ENCODE measurements at places on chromosomes 1 and 21.

DNA sequence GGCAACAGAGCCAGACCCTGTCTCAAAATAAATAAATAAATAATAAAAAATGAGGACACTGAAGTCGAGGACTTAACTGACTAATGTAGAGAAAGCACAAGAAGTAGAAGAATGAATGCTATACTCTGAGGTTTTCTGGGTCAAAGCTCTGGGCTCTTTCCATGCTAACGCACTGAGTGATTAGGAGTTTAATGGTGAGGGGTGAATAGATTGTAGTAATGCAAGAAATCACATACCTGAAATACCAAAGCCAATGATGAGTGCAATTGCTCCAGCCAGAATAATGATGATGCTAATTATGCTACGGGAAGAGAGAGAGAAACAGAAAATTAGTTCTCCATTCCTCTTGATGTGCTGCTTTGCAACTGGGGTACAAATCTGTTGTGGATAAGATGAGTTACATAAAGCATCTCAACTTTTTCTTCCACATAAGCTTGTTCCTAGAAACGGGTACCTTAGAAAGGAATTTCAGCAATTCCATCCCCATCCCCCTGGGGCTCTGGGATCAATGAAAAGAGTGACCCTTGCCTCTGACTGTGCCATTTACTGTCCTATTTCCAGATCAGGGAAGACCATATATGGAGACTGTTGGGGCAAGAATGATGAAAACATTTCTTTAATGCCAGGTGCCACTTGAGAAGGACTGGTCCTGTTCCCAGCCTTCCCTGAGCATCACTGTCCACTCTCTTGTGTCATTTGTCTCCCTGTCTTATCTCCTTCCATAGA, 40.7 kb downstream of the VTCN1 start:
- DNase-seq: no peak

DNA sequence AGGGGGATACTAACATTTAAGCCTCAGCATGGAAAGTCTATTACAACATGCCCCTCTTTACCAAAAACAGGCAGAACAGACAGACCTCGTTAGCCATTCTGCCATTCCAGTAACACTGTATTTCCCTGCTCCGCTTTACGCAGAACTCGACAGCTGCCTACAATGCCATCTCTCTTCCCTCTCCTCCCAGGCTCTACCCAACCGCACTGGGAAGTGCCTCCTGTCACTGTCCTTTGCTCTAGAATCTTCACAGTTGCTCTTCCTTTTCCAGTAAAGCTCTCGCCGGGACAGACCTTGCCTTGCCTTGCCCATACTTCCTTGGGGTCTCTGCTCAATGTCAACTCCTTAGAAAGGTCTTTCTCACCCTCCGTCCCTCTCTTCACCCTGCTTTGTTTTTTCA, 22.8 kb downstream of the COA6 start:
- DNase-seq: no peak

GRCh38 chr1:87335175-87335884, 6.7 kb downstream of the LMO4 start:
- peak; percentile 28 for DNase-seq

DNA sequence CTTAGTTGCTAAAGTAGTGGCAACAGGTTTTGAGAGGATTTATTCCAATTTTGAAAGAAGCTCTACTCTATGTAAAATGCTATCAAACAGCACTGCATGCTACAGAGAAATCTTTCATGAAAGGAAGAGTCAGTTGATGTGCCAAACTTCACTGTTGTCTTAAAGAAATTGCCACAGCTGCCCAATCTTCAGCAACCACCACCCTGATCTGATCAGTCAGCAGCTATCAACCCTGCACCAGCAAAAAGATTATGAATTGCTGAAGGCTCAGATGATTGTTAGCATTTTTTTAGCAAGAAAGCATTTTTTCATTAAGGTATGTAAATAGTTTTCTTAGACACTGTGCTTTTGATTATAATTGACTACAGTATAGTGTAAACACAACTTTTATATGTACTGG, 49.6 kb downstream of the SLC9C2 start:
- DNase-seq: no peak

DNA sequence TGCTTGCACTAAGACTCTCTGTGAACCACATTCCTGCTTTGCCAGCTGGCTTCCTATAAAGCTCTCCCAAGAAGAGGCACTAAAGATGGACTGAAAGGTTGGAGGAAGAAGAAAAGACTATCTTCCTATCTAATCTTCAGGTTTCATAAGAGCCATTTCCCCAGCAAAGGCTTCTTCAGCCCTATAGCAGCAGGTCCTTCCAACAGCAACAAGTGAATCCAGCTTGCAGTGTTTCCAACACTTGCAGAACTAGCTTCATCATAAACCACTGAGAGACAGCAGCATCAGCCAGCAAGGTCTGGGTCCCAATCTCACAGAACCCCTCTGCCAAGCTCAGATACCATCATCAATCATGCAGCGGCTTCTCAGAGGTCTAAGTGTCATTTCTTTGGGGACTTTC, 28.1 kb downstream of the FOXJ3 start:
- no peak for DNase-seq

DNA sequence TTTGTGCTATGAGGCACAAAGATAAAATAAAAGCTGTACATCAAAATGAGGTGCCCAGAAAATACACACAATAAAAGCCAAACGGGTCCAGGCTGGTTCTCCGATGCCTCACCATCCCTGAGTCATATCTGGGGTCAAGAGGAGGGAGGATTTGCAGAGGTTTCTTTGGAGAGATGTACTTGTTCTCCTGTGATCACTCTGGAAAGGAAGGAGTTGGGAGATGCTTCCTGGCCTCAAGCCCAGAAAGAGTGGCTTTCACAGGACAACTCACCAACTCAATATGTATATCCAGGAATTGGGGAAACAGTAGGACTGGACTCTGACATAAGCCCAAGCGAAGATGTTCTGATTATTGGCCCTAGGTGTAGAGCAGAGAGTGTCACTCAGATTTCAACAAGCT, 51.9 kb downstream of the DIPK1A start:
- no peak for DNase-seq

DNA sequence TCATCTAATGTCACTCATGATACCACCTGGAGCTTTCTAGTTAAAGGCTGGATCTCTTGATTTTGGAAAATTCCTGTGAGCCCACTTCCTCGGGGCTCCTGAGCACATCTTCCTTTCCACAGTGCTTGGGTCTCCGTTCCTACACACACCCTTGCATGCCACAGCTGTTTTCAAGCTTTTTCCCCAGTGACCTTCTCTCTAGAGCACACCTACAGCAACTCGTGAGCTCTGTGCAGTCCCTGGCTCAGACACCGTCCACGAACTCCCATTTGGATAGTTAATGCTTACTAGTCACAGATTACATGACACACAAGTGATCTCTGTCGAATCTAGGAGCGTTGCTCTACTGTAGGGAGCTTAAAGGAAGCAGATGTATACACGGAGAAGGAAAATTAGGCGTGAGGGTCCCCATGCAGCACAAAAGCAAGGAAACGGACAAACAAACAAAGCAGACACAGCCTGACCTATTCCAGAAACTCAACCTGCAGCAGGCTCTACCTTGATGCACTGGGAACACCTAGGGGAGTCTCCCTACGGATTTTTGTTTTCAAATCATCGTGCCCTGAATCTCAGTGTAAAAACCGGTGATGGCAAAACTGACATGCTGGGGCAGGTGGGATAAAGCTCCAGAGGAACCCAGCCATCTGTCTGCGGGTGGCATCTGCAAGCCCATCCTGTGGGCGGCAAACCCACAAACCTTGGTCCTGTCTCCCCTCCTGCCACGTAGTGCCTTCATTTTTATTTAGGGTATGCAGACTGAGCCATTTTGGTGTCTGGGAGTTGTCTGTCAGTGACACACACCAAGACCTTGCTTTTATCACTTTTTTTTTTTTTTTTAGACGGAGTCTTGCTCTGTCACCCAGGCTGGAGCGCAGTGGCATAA, 177.8 kb downstream of the RUNX1 start:
- no peak for DNase-seq

GRCh38 chr1:248923352-248924338, 17.6 kb downstream of the PGBD2 start:
- no peak for DNase-seq

DNA sequence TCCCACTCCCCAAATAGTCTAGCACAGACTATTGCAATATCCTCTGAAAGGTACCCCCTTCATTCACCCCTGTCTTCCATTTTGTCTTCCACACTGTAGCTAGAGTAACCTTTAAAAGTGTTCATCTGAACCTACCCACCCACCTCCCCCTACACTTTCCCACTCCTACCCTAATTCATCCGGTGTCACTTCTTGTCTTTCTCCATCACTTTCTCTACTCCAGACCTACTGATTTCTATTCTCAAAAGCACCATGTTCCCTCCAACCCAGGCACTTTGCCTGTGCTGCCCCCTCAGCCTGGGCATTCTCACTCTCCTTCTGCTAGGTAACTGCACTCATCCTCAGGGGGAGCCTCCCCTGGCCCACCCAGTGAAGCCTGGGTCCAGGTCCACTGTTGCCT, 4.7 kb upstream of the MAN1C1 start:
- DNase-seq: no peak

DNA sequence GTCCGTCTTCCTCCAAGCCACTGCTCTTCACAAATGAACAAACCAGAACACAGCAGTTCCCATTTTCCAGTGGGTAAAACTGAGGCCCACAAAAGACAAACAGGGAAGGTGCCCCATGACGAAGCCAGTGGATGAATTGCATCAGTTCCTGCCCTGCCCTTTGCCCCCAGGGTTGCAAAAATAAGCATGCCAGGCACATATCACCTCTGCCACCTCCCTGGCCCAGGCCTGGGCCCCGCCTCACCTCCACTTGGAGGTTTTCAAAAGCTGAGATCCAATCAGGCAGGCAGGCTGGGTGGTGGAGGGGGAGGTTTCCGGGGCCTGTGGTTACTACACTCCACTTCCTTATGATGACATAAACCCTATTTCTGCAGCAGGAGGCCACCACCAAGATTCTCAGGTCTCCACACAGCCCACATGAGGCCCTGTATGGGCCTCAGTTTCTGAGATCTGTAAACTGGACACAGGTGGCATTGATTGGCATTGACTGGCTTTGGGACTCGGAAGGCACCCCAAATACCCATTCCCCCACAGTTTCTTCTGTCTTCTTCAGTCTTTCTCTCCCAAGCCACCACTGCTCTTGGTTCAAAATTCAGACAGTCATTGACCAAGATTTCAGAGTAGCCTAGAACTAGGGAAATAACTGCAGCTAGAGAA, 4.1 kb downstream of the KIF21B start:
- peak; percentile 84 for DNase-seq

GRCh38 chr1:234942012-234942332, 186.7 kb downstream of the TOMM20 start:
- no peak for DNase-seq

- DNase-seq: no peak
Observed at GRCh38 chr21:44684483-44684882, 2.5 kb upstream of the KRTAP12-1 start.

DNA sequence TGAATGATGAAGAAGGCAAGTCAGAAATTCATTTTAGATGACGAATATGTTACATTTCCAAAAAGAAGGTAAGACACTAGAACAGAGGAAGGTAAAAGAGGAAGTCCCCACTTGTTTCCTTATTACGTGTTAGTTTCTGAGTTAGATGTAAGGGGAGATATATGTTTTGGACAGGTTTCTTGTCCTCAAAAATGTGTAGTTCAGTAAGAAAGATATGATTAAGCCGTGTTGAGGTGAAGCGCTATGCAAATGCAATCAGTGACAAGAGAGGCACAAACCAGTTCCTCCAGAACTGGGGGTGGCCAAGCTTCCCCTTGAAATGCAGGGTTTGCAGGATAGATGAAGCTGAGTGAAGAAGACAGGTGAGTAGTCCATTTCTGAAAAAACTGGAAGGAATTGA, 293.3 kb upstream of the RUNX1 start:
- DNase-seq: no peak

DNA sequence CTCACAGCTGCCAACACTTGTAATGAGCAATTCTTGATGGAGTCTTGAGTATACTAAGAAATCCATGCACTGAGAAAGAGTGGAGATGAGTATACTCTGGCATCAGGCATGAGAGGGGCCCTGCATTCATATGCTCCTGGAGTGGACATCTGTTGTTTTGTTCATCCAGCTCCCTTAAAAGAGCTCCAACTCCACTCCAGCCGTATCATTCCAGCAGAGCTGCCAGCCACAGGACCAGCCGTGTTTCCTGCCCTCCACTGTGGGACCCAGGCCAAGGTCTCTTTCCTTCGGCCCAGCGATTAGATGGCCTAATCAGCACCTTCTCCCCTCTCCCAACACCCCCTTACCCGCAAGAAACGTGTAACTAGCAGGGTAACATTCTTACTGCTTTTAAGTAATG, 144.5 kb downstream of the OMA1 start:
- no peak for DNase-seq

DNA sequence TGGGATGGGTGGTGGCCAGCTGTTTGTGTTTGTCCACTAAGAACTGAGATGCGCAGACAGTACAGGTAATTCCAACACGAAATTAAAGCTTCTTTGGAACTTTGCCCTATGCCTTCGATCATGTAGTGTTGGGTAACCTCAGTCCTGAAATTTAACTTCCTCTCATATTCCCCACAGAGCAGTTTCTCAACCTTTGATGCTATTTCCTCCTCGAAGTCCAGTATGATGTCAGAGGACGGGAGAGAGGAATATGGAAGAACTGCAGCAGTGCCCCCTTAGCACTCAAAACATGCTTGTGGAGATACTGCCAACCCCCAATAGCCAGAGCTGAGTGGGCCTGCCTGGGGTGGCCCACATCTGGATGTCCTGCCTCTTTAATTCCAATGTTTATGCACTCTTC, 3.6 kb downstream of the LPAR3 start:
- no peak for DNase-seq

- no peak for DNase-seq
Observed at GRCh38 chr21:28455253-28455600, 537.5 kb downstream of the LTN1 start.

GRCh38 chr1:26097696-26098095, 13.9 kb upstream of the PDIK1L start:
- DNase-seq: no peak

- no peak for DNase-seq
Observed at GRCh38 chr21:31913182-31913608, 40.4 kb downstream of the HUNK start.

GRCh38 chr1:226589008-226589733, 40.6 kb downstream of the STUM start:
- no peak for DNase-seq

- DNase-seq: no peak
Observed at GRCh38 chr1:2564006-2564814, 8.0 kb downstream of the TNFRSF14 start.

DNA sequence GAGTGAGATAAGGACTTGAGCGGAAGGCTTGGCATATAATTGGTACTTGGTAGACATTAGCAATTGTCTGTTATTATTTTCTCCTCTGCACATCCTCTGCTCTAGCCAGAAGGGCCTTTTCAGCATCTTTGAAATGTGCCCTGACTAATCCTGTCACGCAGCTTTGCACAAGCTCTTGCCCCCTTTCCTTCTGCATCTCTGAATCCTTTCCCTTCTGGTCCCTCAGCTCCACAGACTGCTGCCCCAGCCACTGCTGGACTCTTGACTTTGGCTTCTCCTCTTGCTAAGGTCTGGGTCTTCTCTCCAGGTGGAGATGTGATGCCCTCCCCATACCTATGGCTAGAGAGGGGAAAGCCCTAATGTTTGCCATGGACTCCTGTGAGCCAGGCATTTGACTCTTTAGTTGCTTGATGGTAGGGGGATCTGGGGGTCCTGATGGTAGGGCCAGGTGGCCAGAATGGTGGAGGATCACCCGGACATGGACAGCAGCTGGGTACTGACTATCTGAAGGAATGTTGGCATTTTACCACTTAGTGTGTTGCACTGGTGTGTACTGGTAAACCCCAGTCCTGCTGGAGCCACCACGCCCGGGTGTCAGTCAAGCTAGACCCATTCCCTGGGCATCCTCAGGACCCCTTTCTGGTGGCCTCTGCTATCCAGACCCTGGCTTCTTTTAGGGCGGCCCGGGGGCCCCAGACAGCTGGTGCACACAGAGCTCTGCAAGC, 4.4 kb downstream of the HPCA start:
- no peak for DNase-seq

- DNase-seq: no peak
Observed at GRCh38 chr1:63918418-63918945, 144.7 kb downstream of the ROR1 start.
